ENCODE measurements at places on chromosomes 16 and 17.
A peak's percentile ranks its signal among the peaks of the same experiment; 100 is the strongest.

GRCh38 chr16:49529411-49530045 lies 155.9 kb downstream of the C16orf78 start:
- DNase-seq, result no peak

DNA sequence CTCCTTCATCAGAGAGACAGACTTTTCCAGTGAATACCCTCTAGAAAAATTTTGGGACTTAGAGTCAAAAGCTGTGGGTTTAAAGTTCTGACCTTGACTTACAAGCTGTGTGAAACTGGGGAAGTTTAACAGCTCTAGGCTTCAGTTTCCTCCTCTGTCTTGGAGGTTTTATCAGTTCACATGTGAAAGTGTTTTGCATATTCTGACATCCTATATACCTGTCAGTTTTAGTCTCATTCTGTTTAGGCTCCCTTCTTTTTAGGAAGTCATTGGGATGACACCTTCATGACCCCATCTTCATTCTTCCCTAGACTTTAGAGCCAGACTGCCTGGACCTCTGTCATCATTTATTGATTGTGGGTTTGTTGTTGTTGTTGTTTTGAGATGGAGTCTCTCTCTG lies 44.4 kb downstream of the YPEL2 start:
- no peak for DNase-seq

- peak; percentile 66 for DNase-seq
These were observed 227.9 kb downstream of the MSI2 start for GRCh38 chr17:57484081-57484666.

DNA sequence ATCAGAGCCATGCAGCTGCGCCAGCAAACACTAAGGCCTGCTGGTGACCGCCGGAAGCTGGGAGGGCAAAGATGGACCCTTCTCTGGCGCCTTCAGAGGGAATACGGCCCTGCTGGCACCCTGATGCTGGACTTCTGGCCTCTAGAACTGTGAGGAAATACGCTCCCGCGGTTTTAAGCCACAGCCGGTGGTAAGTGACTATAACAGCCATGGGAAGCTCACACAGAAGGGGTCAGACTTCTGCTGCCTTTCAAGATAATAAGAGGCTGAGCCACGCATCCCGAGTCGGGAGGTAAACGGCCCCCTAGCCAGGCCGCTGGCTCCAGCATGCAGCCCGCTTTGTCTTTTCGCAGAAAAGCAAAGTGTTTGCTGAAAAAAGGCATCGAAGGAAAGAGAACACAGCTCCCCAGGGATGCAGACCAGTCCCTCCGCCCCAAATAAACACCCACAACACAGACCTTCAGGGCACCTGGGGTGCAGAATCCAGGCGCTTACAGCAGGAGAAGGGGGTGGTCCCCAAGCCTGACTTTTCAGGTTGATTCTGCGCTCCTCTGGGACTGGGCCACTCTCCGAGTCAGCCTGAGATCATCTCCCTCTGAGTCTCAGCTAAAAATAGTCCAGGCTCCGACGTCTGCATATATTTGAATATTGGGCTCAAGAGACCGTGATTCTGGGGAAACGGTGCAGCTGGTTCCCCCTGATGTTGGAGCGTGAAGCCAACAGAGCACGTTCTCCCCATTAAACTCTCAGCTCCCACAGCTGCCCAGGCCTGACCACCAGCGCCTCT lies 89.7 kb downstream of the MGAT5B start:
- DNase-seq, result peak; percentile 53

DNA sequence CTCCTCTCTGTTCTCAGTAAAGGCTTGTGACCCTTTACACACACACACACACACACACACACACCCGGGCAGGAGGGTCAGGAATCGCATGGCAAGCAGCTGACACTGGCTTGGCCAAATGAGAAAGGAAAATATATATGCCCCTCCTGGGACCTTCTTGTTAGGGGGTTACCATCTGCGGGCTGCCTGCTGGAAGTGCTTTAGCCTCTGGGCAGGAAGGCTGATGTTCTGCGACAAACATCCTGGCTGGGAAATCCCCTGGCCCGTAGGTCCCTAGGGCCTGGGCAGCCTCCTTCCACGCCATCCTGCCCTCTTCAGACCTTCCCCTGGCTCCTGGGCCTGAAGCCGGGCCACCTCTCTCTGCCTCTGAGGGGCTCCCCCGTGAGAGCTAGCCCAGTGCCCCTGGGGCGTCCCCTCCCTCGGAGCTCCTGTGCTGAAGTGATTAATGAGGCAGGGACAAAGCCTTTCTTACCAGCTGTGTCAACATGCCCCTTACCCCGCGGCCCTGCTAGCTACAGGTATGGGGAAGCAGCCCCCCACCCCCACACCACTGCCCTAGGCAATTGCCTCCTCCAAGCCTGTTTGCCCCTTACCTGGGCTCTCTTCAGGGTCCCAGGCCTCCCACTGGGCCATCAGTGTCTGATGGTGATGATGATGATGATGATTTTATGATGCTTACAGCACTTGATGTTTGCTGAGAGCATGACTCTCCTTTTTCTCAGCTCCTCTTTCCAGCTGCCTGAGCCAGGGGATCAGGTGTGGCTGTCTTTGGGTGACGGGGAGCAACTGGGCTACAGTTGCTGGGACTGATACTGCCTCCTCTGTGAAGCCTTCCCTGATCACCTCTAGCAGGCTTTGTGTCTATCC lies 32.8 kb upstream of the ETV4 start:
- peak; percentile 46 for DNase-seq

DNA sequence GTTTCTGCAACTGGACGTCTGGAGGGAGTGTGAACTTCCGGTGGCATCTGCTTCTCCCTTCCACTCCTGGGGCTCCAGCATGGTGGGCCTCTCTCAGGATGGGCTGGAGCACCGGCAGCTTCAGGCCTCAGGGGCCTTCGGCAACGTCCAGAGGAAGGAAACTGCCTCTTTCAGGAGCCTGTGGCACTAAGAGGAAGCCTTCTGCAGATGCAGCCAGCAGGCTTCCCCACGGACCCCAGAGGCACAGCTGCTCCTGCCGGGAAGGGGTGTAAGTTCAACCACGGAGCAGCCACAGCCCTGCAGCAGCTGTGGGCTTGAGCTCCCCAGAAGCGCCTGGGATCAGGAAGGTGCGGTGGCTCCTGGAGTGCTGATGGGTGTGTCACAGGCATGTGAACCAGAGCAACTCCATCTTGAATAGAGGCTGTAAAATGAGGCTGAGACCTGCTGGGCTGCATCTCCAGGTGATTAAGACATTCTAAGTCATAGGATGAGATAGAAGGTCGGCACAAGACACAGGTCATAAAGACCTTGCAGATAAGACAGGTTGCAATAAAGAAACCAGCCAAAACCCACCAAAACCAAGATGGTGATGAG lies 50.8 kb upstream of the KLHDC4 start:
- DNase-seq, result no peak

GRCh38 chr16:19031738-19032137 lies 35.7 kb upstream of the COQ7 start:
- DNase-seq, result no peak

DNA sequence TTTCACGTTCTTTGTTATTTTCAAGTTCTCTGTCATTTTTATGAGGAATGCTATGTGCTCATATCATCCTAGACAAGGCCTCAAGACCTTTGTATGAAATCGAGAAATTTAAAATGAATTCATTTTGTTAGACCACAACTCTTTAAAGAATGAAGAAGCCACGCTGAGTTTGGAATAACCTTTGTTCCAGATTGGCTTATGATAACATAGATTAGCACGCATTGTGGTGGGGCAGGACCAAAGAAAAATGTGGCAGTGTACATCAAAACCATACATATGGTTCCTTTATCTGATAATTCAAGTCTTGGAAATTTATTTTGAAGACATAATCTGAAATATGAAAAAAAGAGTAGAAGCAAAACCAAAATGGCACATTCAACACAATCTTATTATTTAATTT lies 2.2 kb downstream of the HSD17B2 start:
- no peak for DNase-seq

GRCh38 chr17:27550974-27551505 lies 79.9 kb upstream of the LGALS9 start:
- no peak for DNase-seq

GRCh38 chr17:33950061-33950460 lies 305.0 kb upstream of the CCL2 start:
- no peak for DNase-seq

DNA sequence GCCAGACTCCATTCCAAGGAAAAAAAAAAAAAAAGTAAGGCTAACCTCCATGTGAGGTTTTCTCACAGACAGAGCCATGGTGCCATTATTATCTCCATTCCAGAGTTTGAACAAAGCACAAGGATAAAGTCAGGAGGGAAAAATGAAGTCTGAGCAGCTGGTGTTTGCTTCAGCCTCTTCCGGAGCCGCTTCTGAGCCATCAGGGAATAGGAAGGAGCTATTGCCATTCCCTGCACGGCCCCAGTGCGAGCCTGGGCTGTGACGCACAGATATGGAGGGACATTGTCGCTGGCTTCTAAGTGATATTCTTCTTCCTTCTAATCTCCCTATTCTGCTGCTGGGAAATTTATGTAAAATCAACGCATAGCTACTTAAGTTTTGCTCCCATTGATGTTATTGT lies 69.5 kb upstream of the PIRT start:
- no peak for DNase-seq

- DNase-seq, result no peak
These were observed 10.2 kb downstream of the SLC6A2 start for GRCh38 chr16:55666012-55666411.

DNA sequence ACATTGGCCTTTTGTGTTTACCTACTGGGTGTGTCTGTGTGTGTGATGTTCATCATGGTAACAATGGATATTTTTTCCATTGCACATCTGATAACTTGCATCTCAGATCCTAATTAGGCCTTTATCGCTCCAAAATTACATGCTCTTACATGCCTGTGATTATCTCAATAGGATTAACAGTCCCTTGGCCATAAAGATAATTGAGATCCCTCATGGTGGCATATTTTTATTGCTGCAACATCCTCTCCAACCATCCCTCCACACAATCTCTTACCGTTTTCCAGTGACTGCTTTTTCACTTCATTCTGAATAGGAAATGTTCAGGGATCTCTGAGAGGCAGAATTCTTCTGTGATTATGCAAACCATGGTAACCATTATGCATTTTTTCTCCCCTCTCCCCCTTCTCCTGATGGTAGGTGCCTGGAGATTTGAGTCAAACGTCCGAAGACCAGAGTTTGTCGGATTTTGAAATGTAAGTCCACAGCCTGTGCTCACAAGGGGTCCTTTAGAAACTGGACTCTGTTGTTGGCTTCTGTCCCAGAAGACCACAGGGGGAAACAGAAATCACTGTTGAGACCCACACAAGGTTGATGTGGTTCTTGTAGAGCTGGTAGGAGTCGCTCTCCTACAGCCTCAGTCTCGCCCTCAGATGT lies 405.5 kb downstream of the CPPED1 start:
- no peak for DNase-seq

DNA sequence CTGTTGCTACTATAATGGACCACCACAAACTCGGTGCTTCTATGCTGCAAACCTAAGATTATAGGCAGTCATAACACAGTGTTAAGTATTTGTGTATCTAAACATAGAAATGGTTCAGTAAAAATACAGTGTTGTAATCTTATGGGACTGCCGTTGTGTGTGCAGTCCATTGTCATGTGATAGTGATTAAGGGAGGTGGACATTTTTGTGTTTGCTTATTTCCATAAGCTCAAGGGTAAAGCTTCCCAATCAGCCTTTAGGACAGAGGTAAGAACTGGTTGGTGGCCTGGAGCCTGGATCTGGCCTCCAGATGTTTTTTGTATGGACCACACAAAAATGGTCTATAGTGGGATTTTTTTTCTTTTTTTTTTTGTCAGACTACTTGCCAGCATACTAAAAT lies 29.9 kb downstream of the WWOX start:
- no peak for DNase-seq

- DNase-seq, result no peak
These were observed 126.0 kb downstream of the HS3ST3A1 start for GRCh38 chr17:13475574-13476223.

- no peak for DNase-seq
These were observed 12.4 kb downstream of the TAT start for GRCh38 chr16:71564335-71564967.

DNA sequence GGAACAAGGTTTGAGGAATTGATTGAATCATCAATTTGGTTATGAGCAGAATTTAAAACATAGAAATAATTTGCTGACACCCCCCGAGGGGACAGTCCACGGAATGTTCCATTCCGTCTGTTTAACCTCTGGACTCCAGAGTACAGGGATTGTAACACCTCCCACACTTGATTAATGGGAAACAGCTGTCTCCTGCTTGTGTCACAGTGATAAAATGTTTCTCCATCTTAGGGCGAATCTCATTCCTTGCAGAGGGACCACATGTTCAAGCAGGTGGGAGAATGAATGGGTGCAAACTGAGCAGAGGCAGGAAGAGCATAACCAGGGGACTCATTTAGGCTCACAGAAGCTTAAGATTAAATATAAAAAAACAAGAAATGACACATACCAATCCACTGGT lies 249.5 kb upstream of the RBFOX1 start:
- DNase-seq, result no peak

DNA sequence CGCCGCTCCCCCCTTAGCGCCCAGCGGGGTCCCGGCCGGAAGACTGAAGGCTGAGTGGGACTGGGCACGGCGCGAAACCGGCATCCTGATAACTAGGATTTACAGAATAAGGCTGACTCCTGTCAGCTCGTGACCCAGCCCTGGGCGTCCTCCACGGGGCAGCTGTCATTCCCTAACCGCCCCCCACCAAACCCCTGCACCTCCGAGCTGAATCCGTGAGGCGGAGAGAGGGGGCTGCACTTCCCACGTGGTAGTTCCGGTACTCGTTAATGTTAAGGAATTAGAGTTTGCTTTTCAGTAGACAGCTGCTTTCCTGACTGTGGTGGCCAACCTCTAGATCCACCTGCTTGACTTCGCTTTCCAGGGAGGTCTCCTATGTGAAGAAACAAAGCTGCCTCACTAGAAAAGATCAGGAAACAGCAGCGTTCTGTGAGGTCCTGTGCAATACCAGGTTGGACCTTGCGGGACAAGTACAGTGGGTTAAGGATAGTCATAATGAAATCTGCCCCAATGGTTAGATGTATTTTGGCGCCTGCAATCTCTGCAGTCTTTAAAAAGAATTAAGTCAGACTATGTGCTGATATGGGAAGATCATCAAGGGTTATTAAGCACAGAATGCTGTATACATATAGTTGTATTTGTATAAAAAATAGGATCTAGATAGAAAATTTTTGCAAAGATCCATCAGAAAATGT lies 1.1 kb upstream of the WBP2 start:
- DNase-seq, result no peak

DNA sequence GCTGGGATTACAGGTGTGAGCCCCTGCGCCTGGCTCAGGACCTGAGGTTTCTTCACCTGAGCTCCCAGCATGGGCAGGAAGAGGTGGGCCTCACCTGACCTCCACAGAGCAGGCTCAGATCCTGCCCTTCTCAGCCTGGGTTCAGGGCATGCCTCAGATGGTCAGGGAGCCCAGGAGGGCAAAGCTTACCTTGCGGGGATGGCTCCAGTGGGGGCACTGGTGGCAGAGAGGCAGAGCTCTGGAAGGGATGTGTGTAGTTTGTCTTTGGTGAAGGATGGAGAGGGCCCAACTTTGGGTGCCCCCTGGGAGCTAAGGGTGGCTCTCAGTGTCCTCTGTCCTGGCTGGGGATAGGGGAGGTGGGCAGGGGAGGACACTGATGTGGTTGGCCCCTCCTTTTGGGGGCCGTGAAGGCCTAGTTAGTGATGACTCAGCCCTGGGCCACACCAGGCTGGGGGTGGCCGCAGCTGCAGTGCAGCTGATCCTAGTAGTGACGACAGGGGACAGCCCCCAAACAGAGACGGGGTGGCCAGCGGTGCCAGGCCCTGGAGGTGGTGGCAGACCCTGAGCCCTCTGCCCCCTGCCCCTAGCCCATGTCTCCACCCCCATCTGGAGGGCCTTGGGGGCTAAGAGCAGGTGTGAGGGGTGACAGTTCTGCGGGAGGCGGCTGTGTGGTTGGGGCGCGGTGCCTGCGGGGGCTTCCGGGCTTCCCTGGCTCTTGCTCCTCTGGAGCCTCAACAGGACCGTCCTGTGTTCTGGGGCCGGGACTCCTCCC lies 5.8 kb downstream of the NHERF2 start:
- peak; percentile 58 for DNase-seq

- peak; percentile 69 for DNase-seq
These were observed at the start of gene ABCA9 for GRCh38 chr17:69060822-69061221. ABCA9 (minus strand) TSS chr17:69060927; CDS start chr17:69051126, 9,801 bp downstream.
